ENCODE measurements at places on chromosomes 4 and X.

DNA sequence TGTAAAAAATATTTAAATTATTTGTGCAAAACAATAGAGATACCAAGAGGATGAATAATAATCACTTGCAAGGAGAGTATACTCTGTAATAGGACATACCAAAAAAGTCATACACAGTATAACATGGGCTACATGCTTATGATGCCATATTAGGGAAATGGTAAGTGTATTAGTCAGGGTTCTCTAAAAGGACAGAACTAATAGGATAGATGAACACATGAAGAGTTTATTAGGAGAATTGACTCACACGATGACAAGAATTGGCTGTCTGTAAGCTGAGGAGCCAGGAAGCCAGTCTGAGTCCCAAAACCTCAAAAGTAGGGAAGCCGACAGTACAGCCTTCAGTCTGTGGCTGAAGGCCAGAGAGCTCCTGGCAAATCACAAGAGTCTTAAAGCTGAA lies 151.2 kb downstream of the DTHD1 start:
- DNase-seq: no peak

DNA sequence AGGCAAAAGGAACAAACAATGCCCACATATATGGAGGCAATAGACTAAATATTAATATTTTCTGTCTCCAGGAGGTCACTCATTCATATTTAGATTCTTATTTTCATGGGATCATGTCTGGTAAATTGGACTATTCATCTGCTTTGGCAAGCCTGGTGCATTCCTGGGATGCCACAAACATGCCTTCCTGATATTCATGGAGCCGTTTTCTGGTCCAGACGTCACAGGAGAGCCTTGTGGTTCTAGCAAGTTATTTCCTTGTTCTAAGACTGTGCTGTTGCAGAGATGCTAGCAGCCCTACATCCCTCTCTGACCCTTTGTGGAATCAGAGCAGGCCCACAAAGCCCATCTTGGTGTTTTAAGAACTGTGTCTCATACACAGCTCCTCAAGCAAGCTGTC lies 16.1 kb upstream of the EXOSC9 start:
- peak; percentile 50 for DNase-seq

DNA sequence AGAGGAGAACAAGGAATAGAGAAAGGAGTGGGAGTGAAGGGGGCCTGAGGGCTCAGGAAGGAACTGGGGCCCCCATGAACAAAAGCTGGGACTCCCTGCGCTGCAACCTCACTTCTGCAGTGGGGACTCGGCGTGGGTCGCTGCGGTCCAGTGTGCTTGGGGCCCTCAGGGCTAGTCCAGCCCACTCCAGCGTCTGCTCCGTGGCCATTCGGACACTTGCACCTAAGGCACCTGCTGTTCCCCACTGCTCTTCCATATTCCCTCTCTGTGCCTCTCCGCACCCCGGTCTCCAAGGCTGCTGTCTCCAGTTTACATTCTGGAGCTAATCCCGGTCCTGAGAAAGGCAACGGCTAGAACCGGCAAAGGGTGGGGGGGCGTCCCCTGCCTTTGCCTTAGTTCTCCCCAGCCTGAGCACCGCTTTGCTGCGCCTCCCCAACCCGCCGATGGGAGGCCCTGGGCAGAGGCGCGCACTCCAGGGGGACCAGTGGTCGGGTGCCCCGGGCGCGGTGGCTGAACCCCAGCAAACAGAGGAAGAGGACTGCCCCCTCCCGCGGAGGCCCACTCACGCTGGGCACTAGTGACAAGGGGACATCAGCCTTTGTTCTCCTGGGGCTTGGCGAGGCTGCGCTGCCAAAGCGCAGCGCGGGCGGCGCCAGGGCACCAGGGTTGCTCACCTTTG lies 327.7 kb upstream of the F9 start:
- no peak for DNase-seq

- no peak for DNase-seq
These were observed 133.1 kb upstream of the IL15 start for GRCh38 chr4:141503260-141503659.

GRCh38 chrX:16114611-16115010 lies 8.8 kb upstream of the GRPR start:
- no peak for DNase-seq

DNA sequence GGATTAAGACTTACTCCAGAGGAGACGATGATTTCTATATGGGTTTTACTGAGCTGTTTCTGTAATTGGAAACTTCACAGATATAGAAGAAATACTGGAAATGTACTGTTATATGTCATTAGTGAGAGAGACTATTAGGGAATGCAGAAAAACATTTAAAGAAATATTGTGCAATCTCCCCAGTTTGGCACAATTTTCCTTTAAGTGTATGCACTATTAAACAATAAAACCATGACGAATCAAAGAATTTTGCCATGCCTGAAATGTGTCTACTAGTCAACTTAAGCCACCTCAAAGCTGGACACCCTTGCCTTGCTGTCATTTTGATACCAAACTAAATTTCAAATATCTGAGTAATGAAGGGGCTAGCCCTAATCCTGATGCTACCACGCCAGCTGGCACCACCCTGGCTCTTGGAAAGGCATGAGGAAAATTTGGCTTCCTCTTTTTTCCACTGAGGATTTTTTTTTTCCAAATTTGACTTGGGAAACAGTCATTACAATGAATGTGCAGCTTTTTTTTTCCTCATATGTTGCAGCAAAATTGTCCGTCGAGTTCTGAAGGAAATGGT lies 36.1 kb downstream of the MTTP start:
- no peak for DNase-seq

- DNase-seq: no peak
These were observed at the start of gene PKD2 for GRCh38 chr4:88007304-88008121. PKD2 (plus strand) TSS chr4:88007635; CDS start chr4:88007734, 99 bp downstream.

DNA sequence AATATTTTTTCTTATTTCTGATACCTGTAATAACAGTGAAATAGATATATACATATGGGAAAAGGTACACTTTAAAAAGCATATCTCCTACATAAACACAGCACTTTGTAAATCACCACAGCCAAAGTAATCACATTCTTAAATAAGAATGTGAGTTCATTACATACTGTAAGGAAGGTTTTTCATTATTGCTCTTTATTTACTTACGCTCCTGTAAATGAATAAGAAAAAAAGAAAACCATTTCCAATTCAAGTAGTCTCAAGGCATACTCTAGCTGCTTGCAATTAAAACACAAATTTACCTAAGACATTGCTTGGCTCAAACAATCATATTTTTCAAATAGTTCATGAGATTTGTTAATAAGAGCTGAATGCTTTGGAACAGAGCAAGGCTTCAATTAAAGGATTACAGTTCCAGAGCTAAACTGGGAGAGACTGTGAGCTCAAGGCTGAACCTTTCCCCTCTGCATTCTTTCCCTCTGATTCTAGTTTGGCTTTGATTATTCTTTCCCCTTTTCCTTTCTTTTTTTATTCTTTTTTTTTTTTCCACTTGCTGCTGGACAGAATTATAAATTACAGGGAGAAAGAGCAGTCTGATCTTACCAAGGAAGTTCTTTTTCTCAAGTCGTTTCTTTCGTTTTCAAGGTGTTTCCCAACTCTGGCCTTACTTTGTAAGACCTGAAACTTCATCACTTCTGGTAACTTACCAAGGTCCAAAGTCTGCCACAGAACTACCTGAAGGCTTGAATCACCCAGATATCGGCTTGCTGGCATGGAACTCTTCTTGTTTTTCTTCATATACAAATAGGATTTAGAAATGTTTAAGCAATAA lies 278.3 kb downstream of the INPP4B start:
- no peak for DNase-seq

DNA sequence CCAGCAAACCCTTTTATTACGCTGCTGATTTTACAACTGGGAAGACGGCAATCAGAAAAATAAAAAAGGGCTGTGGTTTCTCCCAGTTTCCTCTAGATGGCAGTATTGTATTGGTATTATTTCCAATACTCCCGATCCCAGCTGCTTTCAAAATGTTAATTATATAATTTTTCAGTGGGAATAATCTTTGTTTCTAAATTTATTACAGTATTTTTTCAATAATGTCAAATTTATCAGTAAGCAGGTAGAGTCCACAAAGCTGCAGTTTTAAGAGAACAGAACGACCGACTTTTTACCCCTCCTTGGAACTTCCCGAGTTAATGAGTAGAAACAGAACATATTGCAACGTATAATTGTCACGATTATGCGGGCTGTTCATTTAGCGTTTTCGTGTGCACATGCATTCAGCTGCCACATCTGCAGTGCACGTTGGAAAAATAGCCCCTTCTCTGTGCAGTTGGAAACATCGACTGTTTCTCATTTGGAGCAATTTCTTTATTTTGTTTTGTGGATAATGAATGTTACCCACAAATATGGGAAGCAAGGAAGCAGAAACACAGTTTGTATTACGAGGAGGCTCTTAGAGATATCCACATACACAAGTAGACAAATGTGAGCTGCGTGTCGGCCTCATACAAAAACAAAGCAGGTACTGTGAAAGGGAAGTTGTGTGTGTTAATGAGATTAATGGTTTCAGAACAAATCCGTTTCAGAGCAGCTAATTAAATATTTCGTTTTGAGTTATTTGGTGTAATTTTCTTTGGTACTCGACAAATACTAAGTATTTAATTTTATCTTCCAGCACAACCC lies 188.0 kb downstream of the STIM2 start:
- no peak for DNase-seq

- DNase-seq: no peak
These were observed 11.2 kb upstream of the CCNG2 start for GRCh38 chr4:77145842-77146185.

- no peak for DNase-seq
These were observed 2.3 kb upstream of the C1QTNF7 start for GRCh38 chr4:15425520-15425919.

GRCh38 chr4:185508181-185508580 lies 27.1 kb downstream of the PDLIM3 start:
- DNase-seq: peak; percentile 41

GRCh38 chr4:154067786-154068185 lies 278.9 kb upstream of the SFRP2 start:
- no peak for DNase-seq

DNA sequence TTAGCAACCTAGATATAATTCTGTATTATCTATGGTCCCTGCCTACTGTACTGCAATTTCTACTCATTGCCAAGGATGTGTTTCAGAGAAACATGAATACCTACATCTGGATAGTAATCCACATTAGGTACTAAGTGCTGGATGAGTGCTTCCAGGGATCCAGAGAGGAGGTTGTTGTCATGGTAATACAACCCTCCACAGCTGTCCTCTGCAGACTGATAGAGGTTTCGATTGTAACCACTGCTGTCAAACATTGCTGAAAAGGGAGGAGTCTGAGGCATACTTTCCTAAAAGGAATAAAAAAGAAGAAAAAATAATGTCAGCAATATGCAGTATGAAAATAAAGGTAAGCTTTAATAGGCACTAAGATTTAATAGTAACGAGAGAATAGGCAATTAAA lies 12.5 kb downstream of the RASGEF1B start:
- no peak for DNase-seq

- DNase-seq: no peak
These were observed 45.3 kb upstream of the CDKN2AIP start for GRCh38 chr4:183399126-183399522.

DNA sequence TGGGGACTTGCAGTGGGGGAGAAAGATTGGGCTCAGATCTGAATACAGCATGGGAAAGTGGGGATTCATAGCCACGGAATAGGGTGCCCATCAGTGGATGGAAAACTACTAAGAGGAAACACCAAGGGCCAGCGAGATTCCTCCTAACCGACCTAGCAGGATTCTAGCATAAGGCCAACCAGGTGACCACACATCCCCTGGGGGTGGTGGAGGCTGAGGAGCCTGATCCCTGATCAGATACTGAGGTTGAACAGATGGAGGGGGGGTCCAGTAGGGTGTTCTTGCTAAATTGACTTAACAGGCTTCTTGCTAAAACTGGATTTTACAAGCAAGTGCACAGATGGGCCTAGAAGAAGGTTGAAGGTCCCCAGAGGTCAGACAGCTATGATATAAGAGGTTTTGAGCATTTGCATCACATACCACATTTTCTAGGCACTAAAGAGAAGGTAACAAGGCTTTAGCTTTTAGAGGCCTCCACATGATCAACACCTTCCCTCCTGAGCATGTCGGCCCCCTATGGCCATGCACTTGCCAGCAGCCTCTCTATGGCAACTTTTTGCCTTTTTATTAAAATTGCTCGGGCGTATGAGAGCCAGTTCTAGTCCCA lies 69.1 kb upstream of the PUDP start:
- DNase-seq: no peak

GRCh38 chrX:53159184-53159583 lies 65.2 kb downstream of the KANTR start:
- DNase-seq: no peak

GRCh38 chr4:169955521-169955920 lies 70.7 kb downstream of the MFAP3L start:
- no peak for DNase-seq

DNA sequence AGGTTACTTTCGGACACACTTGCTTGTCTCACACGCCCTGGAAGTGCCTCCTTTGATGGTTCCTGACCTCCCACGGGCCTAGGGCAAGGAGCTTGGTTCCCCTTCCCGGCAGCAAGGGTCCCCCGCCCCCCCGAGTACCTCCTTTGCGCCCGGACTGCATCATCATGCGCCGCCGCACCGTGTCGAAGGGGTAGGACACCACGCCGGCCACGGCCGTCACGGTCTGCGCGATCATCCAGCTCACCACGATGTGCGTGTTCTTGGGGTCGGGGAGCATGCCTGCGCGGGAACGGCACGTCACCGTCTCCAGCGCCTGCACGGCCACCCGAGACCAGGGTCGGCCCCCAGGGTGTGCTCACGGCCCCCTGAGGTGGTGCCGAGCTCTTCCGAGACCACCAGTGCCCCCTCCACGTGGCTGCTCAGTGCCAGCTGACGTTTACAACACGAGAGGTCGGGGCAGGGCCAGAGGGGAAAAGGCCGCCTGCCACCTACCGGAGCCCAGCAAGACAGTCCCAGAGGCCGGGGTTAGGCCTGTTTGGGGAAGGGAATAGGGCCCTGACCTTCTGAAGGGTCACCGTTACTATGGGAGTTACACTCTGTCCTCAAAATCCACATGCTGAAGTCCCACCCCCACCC lies 4.7 kb downstream of the SLC25A6 start:
- no peak for DNase-seq

DNA sequence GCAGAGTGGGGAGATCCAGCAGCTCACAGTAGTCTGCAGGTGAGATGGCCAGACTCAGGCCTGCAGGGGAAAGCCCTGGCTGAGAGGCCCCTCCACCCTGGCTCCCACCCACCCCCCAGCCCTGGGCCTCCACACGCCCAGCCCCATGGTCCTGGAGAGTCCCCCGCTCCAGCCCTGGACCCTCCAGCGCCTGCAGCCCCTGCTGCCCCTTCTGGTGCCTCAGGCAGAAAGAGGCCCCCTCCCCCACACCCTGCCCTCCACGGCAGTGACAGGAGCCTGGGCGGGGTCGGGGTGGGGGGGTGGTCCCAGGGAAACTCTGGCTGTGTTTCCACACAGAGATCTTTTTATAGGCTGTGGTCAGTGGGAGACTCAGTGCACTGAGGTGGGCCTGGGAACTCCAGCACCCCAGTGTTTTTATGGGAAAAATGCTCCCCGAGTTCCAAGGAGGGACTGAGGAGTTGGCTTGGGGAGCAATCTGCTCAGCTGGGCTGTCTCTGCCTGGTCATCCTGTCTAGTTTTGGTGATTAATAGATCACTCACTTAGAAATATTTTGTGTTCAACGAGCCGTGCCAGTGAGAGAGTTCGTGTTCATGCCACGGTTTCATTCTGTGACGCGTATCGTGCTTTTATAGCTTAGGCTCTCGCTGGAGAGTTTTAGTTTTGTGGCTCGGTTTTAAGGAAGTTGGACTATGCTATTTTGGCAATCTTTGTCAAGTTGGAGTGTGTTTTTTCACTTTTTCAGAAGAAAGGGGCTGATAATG lies 53.1 kb upstream of the HGFAC start:
- peak; percentile 80 for DNase-seq
